Muscle of leg (tissue), 16 donors: ENCODE measurements at places on chromosomes 5 and 9.

- no peaks in the 10 kb centered on the region for H3K27me3 ChIP-seq
- no peaks in the 10 kb centered on the region for H3K36me3 ChIP-seq
- no peak for DNase-seq
- no peaks in the 10 kb centered on the region for H3K4me1 ChIP-seq
- H3K4me3 ChIP-seq = no peak overlapping the region
These were observed 9.4 kb upstream of the SPATA31D1 start for GRCh38 chr9:81979196-81979595.

DNA sequence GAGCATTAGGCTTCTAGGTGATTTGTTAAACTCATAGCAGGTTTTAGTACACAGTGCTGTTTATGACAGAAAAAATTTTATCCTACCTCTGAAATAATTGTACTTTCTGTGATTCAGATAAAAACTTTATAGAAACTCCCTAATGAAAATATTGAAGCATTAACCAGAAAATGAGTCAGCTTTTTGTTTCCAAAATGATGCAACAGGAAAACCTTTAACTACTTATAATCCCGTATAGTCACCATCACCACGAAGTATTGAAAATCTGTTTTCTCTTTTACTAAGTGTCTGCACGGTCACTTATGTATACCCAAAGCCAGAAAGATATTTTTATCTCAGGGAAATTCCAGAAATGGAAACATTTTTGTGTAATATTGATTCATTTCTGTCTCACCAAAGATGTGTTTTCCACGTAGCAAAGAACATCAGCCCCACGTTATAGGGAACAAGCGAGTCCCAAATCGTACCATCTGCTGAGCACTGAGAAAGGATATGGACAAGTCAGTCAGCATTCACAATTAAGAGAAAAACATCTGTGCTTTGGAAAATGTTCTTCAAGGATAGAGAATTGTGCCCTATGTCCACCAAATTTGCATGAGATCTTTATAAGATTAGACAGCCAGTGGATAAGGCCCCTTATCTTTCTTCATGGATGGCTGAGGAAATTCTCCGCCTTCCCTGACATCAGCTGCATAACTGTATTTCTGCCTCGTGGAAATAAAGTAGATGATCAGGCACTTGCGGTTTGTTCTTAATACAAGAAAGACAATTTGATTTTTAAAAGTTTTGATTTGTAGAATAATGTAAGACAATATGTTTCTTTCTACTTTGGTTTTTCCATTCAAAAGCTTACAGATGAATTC lies 41.9 kb downstream of the TNFAIP8 start:
- peaks cover 3% of the 10 kb centered on the region for H3K36me3 ChIP-seq
- H3K4me1 ChIP-seq = peaks cover 2% of the 10 kb centered on the region
- DNase-seq = peak; percentile 70
- H3K27me3 ChIP-seq = no peaks in the 10 kb centered on the region
- peak overlapping the region; percentile 26 for H3K27ac ChIP-seq

DNA sequence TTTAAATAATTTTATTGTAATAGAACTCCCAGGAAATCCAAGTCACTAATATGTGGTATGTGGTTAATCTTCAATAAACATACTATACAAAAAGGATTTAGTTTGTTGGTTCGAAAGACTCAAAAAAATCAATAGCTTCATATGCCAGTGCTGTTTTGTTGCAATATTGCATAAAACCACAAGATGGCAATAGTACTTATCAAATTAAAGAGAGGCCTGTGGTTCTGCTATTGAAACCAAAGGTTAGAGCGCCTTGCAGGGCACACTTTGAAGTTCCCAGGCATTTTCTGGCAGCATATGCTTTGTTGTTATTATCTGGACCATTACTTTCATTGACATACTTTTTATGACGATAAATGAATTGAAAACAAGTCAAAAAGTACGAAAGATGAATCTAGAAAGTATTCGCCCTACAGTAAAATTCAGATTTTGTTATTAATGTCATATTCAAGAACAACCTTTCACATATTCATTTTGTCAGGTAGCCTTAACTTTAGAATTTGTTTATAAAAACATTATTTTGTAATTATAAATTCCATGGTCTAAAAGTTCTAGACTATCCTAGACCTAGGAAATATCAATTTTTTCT lies 316.3 kb downstream of the MCTP1 start:
- no peaks in the 10 kb centered on the region for H3K4me1 ChIP-seq
- no peaks in the 10 kb centered on the region for H3K27me3 ChIP-seq
- H3K4me3 ChIP-seq = no peak overlapping the region
- H3K27ac ChIP-seq = no peak overlapping the region
- DNase-seq = peak; percentile 71
- H3K36me3 ChIP-seq = no peaks in the 10 kb centered on the region

DNA sequence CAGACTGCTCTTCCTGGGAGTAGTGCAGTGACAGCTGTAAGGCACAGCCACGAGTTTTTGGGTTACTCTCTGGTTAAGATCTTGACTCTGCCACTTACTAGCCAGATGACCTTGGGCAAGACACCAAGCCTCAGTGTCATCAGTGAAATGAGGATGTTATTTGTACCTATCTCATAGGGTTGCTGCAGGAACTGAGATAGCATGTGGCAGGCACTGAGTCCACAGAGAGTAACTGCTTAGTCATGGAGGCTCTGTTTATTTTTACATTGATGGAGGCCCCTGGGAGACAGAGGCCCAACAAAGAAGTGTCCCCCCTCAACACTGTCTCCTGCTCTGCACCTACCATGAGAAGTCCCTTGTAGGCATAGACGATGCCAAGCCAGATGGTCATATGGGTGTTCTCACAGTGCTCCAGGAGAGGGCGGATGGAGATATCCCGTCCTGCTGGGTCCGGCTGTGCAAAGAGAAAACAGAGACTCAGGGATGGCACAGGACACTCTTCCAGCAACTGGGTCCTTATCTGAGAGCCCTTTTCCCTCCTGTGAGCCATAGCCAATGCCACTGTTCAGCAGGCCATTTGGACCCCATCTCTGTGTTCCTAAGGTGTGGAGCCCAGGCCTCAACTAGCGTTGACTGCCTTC lies 55.4 kb upstream of the TBC1D2 start:
- H3K4me3 ChIP-seq = no peak overlapping the region
- no peak overlapping the region for H3K27ac ChIP-seq
- DNase-seq = no peak
- H3K4me1 ChIP-seq = no peaks in the 10 kb centered on the region
- no peaks in the 10 kb centered on the region for H3K36me3 ChIP-seq
- H3K27me3 ChIP-seq = peaks cover 4% of the 10 kb centered on the region

GRCh38 chr9:16710888-16711287 lies 159.6 kb downstream of the BNC2 start:
- H3K36me3 ChIP-seq = no peaks in the 10 kb centered on the region
- no peak overlapping the region for H3K27ac ChIP-seq
- no peak for DNase-seq
- H3K4me3 ChIP-seq = no peak overlapping the region
- peaks cover 8% of the 10 kb centered on the region for H3K4me1 ChIP-seq
- H3K27me3 ChIP-seq = no peaks in the 10 kb centered on the region

GRCh38 chr9:86705490-86705889 lies 241.8 kb downstream of the GAS1 start:
- H3K4me3 ChIP-seq = no peak overlapping the region
- peaks cover 22% of the 10 kb centered on the region for H3K4me1 ChIP-seq
- H3K27me3 ChIP-seq = no peaks in the 10 kb centered on the region
- H3K27ac ChIP-seq = peak overlapping the region; percentile 33
- peak; percentile 91 for DNase-seq

GRCh38 chr9:122179690-122180074 lies 20.0 kb downstream of the MORN5 start:
- H3K4me1 ChIP-seq = no peaks in the 10 kb centered on the region
- no peak for DNase-seq
- H3K27ac ChIP-seq = no peak overlapping the region
- no peaks in the 10 kb centered on the region for H3K36me3 ChIP-seq
- H3K4me3 ChIP-seq = no peak overlapping the region

- peaks cover 5% of the 10 kb centered on the region for H3K4me1 ChIP-seq
- peak; percentile 33 for DNase-seq
- H3K27me3 ChIP-seq = no peaks in the 10 kb centered on the region
- no peaks in the 10 kb centered on the region for H3K36me3 ChIP-seq
- H3K27ac ChIP-seq = no peak overlapping the region
These were observed 228.0 kb downstream of the DCP2 start for GRCh38 chr5:113204525-113205161.

DNA sequence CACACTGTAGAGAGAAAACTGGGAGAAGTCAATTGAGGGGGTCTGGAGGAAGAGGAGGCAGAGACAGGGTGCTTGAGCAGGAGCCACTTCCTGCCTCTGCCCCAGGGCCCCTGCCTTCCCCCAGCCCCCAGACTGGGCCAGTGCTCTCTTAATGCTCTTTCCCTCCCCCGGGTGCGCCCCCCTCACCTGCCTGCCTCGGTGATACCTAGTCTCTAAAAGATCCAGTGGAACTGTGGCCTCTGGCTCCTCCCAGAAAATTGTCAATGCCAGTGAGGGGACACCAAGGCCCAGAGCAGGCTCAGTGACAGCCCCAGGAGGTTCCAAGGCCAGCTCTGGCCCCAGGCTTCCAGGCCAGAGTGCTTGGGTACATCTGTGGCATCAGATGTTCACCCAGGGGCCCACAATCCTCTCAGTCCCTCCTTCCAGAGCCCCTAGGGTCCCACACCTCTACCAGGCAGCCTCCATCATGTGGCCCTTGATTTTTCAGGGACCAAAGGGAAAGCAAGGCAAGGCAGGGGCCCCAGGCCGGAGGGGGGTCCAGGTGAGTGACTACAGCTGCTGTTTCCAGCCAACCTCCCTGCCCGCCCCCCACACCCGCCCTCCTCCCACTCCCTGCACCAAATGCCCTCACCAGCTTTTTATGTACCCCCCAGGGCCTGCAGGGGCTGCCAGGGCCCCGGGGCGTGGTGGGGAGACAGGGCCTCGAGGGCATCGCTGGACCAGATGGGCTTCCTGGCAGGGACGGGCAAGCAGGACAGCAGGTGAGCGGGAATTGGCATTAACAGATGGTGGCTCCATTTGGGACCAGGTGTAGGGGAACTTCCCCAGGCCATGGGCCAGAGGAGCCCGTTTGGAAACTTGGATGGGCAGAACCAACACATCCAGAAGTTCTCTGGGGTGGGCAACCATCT lies 33.1 kb upstream of the ORM1 start:
- H3K36me3 ChIP-seq = peaks cover 36% of the 10 kb centered on the region
- no peak overlapping the region for H3K4me3 ChIP-seq
- peaks cover 31% of the 10 kb centered on the region for H3K4me1 ChIP-seq
- H3K27ac ChIP-seq = no peak overlapping the region

- peaks cover 17% of the 10 kb centered on the region for H3K4me1 ChIP-seq
- H3K27me3 ChIP-seq = no peaks in the 10 kb centered on the region
- H3K36me3 ChIP-seq = peaks cover 97% of the 10 kb centered on the region
- no peak for DNase-seq
- no peak overlapping the region for H3K27ac ChIP-seq
These were observed 30.4 kb upstream of the SEC16A start for GRCh38 chr9:136513191-136513590.

DNA sequence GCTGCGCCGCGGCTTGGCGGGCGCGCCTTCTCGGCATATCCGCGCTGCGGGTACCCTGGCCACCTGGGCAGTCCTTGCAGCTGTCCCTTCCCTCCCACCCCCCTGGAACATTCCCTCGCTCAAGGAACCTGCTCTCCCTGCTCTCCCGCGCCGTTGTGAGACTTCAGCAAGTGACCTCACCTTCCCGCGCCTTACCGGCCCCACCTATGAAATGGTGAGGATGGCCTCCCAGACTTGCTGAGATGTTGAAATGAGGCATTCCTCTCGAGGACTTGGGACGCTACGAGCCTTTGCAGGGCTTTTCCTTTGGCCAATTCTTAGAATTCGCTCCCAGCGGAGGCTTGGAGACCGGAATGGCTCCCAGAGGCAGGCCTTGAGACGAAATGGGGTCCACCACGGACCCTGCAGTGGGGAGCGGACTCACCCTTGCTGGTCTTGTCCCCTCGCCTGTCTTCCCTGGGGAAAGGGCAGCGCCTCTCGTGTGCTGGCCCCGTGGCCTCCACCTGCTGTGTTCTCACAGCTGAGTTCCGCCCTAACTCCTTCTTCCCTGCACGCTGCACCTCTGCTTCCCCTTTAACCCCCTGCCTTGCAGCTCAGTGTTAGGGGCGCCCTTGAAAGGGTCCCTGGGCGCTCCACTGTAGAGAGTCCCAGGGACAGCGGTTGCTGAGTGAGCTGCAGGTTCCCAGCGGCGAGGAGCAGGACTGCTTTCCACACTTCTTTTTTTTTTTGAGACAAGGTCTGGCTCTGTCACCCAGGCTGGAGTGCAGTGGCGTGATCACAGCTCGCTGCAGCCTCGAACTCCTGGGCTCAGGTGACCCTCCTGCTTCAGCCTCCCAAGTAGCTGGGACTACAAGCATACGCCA lies 907 bp downstream of the HMCN2 start:
- no peaks in the 10 kb centered on the region for H3K36me3 ChIP-seq
- H3K27me3 ChIP-seq = peaks cover 69% of the 10 kb centered on the region
- no peak overlapping the region for H3K27ac ChIP-seq
- no peak for DNase-seq

- no peak overlapping the region for H3K27ac ChIP-seq
- no peak for DNase-seq
- H3K36me3 ChIP-seq = no peaks in the 10 kb centered on the region
These were observed 2.6 kb upstream of the HABP4 start for GRCh38 chr9:96447406-96447805.

- no peak overlapping the region for H3K4me3 ChIP-seq
- DNase-seq = no peak
- peaks cover 38% of the 10 kb centered on the region for H3K36me3 ChIP-seq
- no peak overlapping the region for H3K27ac ChIP-seq
- H3K4me1 ChIP-seq = no peaks in the 10 kb centered on the region
These were observed 25.3 kb downstream of the SLC22A5 start for GRCh38 chr5:132394667-132395259.

GRCh38 chr5:134555890-134556311 lies 30.4 kb downstream of the JADE2 start:
- peak; percentile 43 for DNase-seq
- no peak overlapping the region for H3K27ac ChIP-seq
- no peaks in the 10 kb centered on the region for H3K27me3 ChIP-seq
- H3K4me3 ChIP-seq = no peak overlapping the region

DNA sequence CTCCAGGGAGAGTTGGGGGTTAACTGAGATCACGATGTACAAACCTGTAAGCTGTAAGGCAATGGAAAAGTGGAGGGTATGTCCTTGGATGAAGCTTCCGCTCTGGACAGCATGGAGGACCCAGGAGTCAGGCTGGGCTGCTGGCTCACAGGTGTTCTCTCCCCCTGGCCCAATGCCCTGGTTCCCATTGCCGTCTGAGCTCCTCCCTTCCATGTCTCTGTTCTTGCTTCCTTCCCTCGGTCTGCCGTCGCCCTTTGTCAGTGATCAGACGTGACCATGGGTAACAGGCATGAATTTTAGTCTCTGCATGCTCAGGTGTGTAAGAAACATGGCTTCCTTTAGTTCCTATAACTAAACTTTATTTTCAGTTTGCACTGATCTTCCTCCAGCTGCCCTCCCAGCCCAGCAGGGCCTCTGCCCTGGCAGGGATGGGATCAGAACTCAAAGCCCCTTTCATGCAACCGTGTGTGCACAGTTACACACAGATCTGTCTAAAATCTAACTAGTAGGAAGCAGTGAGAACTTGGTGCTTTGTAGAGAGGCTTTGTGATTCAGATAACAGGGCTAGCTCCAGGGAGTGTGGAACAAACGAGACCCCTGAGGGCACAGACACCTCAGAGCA lies 51.7 kb upstream of the KCNMB1 start:
- no peak overlapping the region for H3K4me3 ChIP-seq
- no peak for DNase-seq
- H3K36me3 ChIP-seq = no peaks in the 10 kb centered on the region
- H3K27ac ChIP-seq = no peak overlapping the region
- H3K4me1 ChIP-seq = no peaks in the 10 kb centered on the region

- no peak for DNase-seq
- no peaks in the 10 kb centered on the region for H3K27me3 ChIP-seq
- H3K4me1 ChIP-seq = peaks cover 12% of the 10 kb centered on the region
- no peak overlapping the region for H3K27ac ChIP-seq
- H3K4me3 ChIP-seq = no peak overlapping the region
- H3K36me3 ChIP-seq = no peaks in the 10 kb centered on the region
These were observed 268.6 kb upstream of the CLINT1 start for GRCh38 chr5:158127536-158127935.

GRCh38 chr9:123336449-123336848 lies 19.5 kb upstream of the CRB2 start:
- no peak for DNase-seq
- H3K27me3 ChIP-seq = peaks cover 6% of the 10 kb centered on the region
- no peak overlapping the region for H3K27ac ChIP-seq
